ENCODE measurements at places on chromosomes 12 and 14.
A peak's percentile ranks its signal among the peaks of the same experiment; 100 is the strongest.

- DNase-seq = peak; percentile 46
Observed at GRCh38 chr14:20632831-20633691, 8.4 kb downstream of the OR6S1 start.

GRCh38 chr12:62914443-62915203 lies 20.3 kb downstream of the PPM1H start:
- DNase-seq = no peak

- DNase-seq = no peak
Observed at GRCh38 chr14:102419716-102420115, 57.0 kb downstream of the TECPR2 start.

GRCh38 chr12:107635139-107635538 lies 50.5 kb upstream of the PWP1 start:
- DNase-seq = no peak

DNA sequence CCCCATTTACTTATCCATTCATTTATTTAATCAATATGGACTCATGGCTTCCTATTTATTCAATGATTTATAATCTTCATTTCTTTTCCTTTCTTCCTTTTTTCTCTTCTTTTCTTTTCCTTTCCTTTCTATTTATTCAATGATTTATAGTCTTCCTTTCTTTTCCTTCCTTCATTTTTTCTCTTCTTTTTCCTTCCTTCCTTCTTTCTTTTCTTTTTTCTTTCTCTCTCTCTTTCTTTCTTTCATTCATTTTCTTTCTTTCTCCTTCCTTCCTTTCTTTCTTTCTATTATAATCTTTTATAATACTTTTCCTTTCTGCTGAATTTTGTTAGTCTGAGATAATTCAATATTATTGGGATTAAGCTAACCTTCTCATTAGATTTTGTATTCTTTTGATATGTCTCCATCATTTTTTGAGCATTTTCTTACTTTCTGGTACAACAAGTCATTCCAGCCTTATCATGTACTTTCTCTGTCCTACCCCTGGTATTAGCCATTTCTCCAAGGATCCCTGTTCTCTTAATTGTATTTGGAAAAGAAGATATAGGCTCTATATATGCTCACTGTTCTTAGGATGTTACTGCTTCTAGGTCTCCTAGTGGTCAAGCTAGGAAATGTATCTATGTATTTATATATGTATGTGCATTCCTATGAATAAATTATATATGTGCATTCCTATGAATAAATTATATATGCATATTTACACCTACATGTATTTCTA lies 12.1 kb downstream of the LACRT start:
- no peak for DNase-seq

GRCh38 chr12:22115711-22116110 lies 69.7 kb downstream of the CMAS start:
- no peak for DNase-seq

- DNase-seq = no peak
Observed at GRCh38 chr14:31278883-31279282, 71.3 kb upstream of the HECTD1 start.

GRCh38 chr14:96876747-96877146 lies 79.6 kb downstream of the VRK1 start:
- no peak for DNase-seq

- no peak for DNase-seq
Observed at GRCh38 chr12:57739387-57739786, 845 bp upstream of the AGAP2 start.

GRCh38 chr12:29578731-29579130 lies 81.2 kb upstream of the OVCH1 start:
- DNase-seq = no peak

GRCh38 chr14:29553427-29553826 lies 374.2 kb downstream of the PRKD1 start:
- no peak for DNase-seq

All from activated CD4-positive, alpha-beta T cell treated with anti-CD3 and anti-CD28 coated beads for 1 hour (primary cell).